Activated CD4-positive, alpha-beta T cell treated with anti-CD3 and anti-CD28 coated beads, Interleukin-2, amount 10 ng/mL, durations not matched to agents 24 days and 14 days (primary cell): ENCODE measurements at places on chromosomes 2 and 18. TPM values are rescaled to one million over a fixed set of nuclear protein-coding genes. Genes with fewer than 3 reads are reported as not detected.

The RGPD6 gene
- 16.7 and 16.9 TPM in 2 replicates for total RNA-seq

The UXS1 gene
- total RNA-seq = 34.9 and 37.6 TPM in 2 replicates

The LINC00305 gene
- total RNA-seq = not detected in 2 replicates

GRCh38 chr2:94870440-94871225 lies 597 bp upstream of the TEKT4 start:
- DNase-seq = peak; percentile 79

DNA sequence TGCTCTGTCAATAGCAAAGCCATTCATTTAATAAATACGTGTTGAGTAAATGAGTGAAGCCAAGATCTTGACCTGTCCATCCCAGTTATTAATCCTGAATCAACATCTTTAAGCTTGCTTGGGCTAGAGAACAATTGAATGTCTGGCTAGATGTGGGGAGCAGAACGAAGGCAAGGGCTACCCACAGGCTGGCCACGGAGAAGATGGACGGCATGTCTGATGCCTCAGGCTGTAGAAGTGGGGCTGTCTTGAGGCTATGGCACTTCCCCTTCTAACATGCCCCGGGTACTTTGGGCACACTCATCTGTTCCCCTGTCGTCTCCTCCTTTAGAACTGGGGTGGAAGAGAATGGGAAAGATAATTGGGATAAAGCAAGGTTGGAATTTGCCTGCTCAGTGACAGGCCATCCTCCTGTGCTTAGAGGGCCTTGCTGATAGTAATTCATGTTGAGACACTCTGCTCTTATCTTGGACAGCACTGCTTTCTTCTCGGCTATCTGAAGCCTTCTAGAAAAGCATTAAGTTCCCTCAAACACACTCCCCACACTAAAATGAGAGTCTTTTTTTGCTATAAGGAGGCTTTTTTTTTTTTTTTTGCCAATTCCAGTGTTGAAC lies 225.7 kb downstream of the MREG start:
- DNase-seq = no peak

DNA sequence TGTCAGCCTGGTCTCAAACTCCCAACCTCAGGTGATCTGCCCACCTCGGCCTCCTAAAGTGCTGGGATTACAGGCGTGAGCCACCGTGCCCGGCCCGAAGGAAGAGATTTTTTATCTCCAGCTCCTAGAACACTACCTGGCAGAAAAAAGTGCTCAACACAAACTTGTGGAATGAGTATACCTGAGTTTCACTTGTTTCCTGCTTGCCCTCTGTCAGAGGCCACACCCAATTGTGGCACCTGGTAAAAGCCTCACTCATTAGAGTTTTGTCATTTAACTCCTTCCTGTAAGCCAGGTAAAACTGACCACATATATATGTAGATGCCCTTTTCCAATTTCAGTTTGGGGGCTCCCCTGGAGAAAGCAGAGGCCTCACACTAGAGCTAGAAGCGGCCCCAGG lies 42.2 kb upstream of the RTN4 start:
- DNase-seq = no peak

DNA sequence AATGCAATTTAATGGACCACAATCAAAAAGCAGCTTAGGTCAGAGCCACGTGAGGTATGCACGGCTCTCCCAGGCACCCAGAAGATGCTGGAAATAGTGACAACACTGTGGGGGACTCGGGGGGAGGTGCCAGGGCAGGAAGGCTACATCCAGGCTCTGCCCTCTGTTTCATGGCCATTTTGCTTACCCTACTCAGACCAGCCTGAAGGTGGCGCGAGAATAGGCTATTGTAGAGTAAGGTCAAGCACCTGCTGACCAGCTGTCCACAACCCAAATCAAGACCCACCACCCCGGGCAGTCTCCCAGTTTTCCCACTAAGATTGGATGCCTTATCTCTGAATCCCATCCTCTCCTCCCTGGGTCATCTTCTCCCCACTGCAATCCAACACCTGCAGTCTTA lies 115.7 kb downstream of the VIT start:
- DNase-seq = no peak
